Tibial nerve (tissue), 4 donors: ENCODE measurements at places on chromosomes 2 and 18. TPM values are rescaled to one million over a fixed set of nuclear protein-coding genes. Genes with fewer than 3 reads are reported as not detected.

Gene ZNF521
- 66.3 TPM for total RNA-seq

Gene LTBP1
- total RNA-seq = 89.8 TPM

Gene HRH4
- not detected for total RNA-seq

Gene ABCB11
- total RNA-seq = 0.39 TPM

Gene CDK15
- 1.1 TPM for total RNA-seq

Gene C1QL2
- not detected for total RNA-seq

Gene FIGN
- 12.3 TPM for total RNA-seq

Gene GTF3C2
- total RNA-seq = 41.6 TPM

Gene C2orf72
- 0.20 TPM for total RNA-seq

Gene C2orf78
- total RNA-seq = not detected

Gene CHRNG
- not detected for total RNA-seq

Gene NOTO
- not detected for total RNA-seq
